ENCODE measurements at places on chromosomes 1 and 21.

DNA sequence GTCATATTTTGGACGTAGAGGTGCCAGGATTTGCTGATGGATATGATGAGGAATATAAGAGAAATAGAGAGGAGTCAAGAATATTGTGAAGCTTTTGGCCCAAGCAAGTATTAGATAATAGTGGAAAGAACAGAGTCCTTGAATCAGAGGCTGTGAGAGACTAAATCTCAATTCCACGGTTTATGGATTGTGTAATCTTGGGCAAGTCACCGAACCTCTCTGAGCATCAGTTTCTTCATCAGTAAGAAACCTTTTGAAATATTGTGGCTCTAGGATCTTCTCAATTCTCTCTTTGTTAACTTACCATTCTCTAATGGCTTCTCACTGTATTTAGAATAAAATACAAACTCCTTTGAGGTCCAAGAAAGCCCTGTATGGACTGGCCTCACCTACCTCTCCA, 77.6 kb downstream of the RPS6KA1 start:
- no peak for DNase-seq

DNA sequence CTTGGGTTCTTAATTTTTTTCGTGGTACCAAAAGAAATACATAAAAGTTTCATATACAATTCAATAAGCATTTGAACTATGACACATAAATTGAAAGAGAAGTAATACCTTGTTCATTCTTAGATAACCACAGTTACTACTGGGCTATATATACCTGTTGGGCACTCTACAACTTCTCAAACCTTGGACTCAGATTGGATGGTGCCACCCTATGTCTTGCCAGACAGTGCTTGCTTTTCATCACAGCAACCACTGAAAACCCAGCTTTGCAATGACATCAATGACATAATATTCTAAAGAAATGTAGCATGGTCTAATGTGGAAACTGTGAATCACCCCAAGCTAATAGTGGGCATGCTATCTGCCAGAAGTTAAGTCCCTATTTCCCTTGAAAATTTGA, 62.8 kb upstream of the DPH5 start:
- DNase-seq, result no peak

- DNase-seq, result no peak
Measured at GRCh38 chr1:10693152-10693496, 103.3 kb downstream of the CASZ1 start.

DNA sequence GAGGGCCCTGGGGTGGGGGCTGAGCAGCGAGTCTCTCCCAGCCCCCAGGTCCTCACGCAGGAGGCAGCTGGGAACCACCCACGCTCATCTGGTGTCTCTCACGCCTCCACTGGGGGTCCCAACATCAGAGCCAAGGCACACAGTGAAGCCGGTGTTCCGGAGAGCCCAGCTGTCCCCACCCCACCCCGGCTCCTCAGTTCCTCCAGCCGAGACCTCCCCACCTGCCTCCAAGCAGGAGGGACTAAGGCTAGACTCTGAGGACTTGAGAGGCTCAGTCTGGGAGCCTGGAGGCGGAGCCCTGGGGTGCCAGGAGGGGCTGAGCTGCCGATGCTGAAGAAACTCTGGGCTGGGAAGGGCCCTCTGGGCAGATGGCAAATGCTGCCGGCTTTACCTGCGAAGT, 1.6 kb upstream of the HPCA start:
- DNase-seq, result no peak

- DNase-seq, result no peak
Measured at GRCh38 chr1:204338360-204338759, 21.4 kb downstream of the PLEKHA6 start.
